ENCODE measurements at places on chromosomes 5 and 9.

DNA sequence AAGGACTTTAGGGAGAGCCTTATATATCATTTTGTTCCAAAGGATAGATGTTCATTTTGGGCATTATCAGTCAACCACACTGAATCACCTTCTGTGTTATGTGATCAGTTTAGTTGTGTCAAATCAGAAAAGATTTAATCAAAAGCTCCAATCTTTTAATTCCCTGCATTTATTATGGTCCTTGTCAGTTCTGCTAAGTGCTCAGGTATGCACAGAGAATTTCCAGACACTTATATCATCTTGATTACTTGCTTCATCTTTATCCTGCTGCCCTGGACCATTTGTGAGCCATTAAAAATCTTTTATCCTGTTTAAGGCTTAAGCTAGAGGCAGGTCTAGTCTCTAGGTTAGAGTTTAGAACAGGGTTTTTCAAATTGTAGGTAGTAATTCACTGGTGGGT is 179.1 kb downstream of the CWC27 start:
- no peak for DNase-seq

- no peak for DNase-seq
These were observed 16.8 kb downstream of the STXBP1 start for GRCh38 chr9:127628758-127629467.

- no peak for DNase-seq
These were observed 665.0 kb downstream of the NR2F1-AS1 start for GRCh38 chr5:92916036-92916435.

DNA sequence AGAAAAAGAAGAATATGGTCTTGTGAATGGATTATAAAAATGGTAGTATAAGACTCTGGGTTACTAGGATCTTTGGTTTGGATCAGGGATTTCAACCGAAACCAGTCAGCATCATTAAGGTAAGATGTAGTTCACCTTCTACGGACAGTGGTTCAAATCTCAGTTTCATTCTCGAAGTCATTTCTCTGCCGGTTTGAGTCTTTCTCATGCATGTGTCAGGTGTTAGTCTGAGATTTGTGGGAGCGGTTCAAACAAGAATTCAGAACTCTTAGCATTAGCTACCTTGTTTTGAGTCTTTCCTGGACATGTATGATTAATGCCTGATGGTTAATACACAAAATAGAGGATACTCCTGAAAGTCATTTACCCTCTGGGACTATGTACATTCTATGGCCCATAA is 735.9 kb upstream of the NUDT12 start:
- no peak for DNase-seq

DNA sequence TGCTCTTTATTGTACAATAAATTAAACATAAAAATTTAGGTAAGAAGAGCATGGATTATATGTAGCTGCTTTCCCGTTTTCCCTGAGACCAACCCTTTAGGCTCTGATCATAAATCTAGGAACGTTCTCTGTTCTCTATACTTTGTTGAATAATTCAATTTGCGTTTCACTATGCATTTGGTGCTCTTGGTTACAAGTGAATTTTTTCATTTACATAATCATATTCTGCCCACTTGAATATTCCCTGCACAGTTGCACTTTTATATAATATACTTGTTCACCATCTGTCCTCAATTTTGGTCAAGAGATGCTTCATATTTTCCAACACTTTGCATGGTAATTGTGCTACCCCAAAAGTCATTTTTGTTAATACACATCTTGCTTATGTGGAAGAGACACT is 741.8 kb downstream of the CDH12 start:
- no peak for DNase-seq

- no peak for DNase-seq
These were observed 64.4 kb upstream of the ANGPTL2 start for GRCh38 chr9:127186806-127187205.

- no peak for DNase-seq
These were observed 129.1 kb upstream of the MAP1B start for GRCh38 chr5:71978216-71978615.

- DNase-seq: no peak
These were observed 1.5 kb downstream of the RASGRF2 start for GRCh38 chr5:80961376-80962281.

- no peak for DNase-seq
These were observed 45.2 kb upstream of the APC start for GRCh38 chr5:112692472-112692871.

DNA sequence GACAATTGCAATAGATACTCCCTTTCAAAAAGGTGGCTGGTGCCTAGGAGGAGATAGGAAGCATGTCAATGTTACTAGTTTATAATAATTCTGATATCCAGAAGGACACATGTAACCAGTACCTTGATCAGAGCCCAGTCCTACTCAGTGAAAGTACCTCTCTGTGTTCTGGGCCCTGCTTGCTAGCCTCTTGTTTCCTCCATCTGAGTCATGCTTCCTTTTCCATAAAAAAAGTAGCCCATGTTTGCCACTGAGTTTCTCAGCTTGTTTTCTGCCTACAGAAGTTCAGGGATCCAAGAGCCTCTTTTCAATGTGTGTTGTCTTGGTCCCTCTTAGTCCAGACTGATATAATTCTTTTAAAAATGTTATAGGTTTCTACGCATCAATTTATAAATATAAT is 149.0 kb downstream of the SSBP2 start:
- no peak for DNase-seq

- DNase-seq: no peak
These were observed 97.5 kb downstream of the INIP start for GRCh38 chr9:112620388-112620787.

GRCh38 chr5:116727248-116727647 is 152.6 kb upstream of the SEMA6A start:
- no peak for DNase-seq

DNA sequence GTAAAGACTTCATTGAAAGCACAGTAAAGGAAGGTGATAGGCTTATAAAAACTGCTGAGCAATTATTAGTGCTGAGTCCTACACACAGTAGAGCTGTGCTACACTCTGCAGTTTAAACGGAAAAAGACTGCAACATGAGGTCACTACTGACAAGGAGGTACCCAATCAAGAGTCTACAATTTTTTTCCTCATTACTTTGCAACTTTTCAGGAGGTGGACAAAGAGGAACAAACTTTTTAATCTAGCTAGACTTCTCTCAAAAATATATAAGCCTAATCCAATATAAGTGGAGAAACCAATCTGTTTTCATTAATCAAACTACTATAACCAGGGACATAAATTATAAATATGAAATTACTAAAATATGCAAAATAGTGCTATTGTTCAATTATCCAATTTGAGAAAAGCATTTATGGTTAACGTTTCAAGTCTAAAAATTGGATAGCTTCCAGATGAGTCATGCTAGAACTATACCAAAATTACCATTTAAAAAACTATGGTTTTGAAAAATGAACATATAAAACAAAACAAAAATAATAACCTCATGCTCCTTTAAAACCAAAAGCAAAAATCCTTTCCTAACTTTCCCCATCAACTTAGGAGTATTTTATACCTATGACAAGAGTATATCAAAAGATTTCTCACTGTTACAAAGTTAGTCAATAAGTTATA is 37.7 kb downstream of the FAM13B start:
- no peak for DNase-seq

GRCh38 chr5:14410068-14410393 is 171.6 kb upstream of the OTULINL start:
- no peak for DNase-seq

GRCh38 chr5:133749331-133749985 is 137.1 kb upstream of the FSTL4 start:
- no peak for DNase-seq

GRCh38 chr5:34521628-34522290 is 134.4 kb upstream of the RAI14 start:
- no peak for DNase-seq

- no peak for DNase-seq
These were observed 23.6 kb downstream of the COL27A1 start for GRCh38 chr9:114178756-114179450.

- no peak for DNase-seq
These were observed 483.2 kb upstream of the C9orf72 start for GRCh38 chr9:28056466-28056865.

- no peak for DNase-seq
These were observed 648.6 kb upstream of the DMAC1 start for GRCh38 chr9:8448226-8448625.

DNA sequence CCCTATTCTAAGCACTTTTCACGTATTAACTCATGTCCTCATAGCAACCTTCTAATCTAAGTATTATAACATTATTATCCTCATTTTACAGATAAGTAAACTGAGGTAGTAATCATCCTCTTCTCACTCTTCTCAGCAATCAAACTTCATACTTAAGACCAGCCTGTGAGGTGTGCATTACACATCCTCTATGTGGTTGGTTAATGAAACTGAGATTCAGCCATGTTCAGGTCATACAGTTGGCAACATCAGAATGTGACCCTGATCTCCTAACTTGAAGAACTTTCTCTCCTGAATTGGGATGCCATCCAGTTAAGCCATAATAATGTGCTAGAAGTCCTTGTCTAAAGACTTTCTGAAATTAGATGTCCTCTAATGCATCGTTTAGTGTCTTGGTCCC is 275.1 kb upstream of the ANKRD55 start:
- no peak for DNase-seq
